ENCODE measurements at places on chromosomes 2 and 18. TPM values are rescaled to one million over a fixed set of nuclear protein-coding genes. Genes with fewer than 3 reads are reported as not detected.
A peak's percentile ranks its signal among the peaks of the same experiment; 100 is the strongest.

The KDSR gene
- 118 TPM for total RNA-seq

The DLGAP1 gene
- 0.98 TPM for total RNA-seq

The TDRD15 gene
- 0.13 TPM for total RNA-seq

The IL37 gene
- not detected for total RNA-seq

The MROH2A gene
- total RNA-seq, result not detected

The ADAM23 gene
- 9.4 TPM for total RNA-seq

The CPO gene
- 0.89 TPM for total RNA-seq

The IGFBP2 gene
- 40.2 TPM for total RNA-seq

The PNO1 gene
- 10.6 TPM for total RNA-seq

- no peak for DNase-seq
Measured at GRCh38 chr2:44779793-44780192, 161.7 kb upstream of the SIX3 start.

GRCh38 chr2:145777297-145777696 is 1257.4 kb upstream of the ZEB2 start:
- no peak for DNase-seq

DNA sequence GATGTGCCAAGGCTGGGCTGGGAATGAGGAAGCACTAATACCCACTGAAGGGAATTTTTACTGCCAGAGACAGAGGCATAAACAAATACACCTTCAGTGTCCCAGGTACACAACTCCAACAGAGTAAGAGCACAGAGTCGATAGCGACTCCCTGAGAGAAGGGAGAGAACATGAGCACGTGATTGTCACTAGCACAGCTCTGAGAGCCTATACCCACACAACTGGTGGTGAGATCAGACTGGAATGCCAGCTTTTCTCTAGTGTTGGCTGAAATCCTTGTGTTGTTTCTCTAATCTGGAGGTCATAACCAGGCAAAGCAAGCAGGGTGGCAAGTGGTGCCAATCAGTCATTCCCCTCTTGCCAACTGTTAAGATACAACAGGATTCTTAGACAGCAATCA is 377.2 kb downstream of the CNTNAP5 start:
- no peak for DNase-seq

GRCh38 chr2:50613161-50613560 is 418.8 kb downstream of the NRXN1 start:
- DNase-seq, result no peak

GRCh38 chr2:105388971-105389381 is 9.9 kb downstream of the FHL2 start:
- DNase-seq, result no peak

DNA sequence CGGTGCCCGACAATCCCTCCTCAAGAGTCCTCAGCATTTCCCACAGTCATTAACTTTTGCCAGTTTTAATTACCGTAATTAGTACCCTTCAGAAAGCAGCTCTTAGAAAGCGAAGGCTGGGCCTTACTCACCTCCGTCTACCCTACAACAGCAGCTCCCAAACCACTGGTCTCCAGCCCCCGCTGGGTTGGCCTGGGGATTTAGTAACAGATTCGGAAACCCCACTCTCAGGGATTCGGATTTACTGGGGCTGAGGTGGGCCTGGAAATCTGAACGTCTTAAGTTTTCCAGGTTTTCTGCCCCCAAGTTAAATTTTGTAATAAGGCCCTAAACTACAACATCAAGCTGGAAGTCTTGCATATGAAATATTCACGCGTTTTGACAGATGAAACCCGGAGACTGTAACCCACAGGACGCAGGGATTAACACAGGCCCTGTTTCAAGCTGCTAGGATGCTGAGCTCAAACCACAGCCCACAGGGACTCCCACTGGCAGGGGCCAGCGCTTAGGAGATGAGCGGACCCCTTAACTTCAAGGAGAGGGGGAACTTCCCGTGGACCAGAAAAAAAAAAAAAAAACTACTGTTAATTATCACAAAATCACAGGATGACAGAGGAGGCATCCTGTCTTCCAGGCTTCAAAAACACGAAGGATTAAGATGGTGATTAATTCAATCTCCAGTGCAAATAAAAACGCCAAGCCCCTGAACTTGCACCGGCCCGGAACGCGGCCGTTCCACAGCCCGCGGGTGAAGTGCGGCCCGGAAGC is 985 bp downstream of the ILKAP start:
- no peak for DNase-seq

GRCh38 chr2:176056406-176056805 is 27.4 kb downstream of the EVX2 start:
- no peak for DNase-seq

DNA sequence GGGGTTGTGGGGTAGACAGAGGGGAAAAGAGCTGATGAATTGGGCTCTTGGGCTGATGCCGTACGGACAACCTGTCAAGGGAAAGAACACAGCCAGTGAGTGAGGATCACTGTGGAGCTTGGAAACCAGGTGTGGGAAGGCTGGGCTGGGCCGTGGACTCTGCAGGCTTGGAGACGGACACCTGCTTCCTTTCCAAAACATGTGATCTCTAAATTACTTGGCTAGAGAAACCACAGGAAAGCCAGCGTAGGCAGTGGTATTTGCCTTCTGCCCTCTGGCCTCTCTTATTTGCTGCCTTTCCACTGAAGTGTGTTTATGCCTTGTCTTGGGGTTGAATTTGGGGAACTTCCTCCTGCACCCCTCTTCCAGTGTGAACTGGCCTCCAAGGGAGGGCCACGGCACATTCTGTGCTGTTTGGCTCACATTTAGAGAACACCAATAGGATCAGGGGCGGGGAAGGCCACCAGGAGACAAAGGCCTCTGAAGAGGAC is 267.7 kb downstream of the PRKCE start:
- no peak for DNase-seq

- DNase-seq, result no peak
Measured at GRCh38 chr2:85042330-85042729, 71.4 kb downstream of the KCMF1 start.

GRCh38 chr18:70462078-70462439 is 173.2 kb downstream of the SOCS6 start:
- no peak for DNase-seq

DNA sequence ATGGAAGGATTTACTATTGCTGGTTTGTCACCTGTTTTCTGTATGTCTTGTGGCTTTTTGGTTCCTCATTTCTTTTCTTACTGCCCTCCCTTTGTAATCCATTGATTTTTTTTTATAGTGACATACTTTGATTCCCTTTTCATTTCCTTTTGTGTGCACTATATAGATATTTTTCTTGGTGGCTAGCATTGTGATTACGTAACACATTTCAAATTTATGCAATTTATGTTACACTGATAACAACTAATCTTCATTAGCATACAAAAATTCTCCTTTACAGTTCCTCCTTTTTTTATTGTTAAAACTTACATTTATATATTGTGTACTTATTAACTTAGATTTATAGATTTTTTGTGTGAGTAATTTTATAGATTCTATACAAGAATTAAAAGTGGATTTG is 80.6 kb downstream of the OTX1 start:
- no peak for DNase-seq

DNA sequence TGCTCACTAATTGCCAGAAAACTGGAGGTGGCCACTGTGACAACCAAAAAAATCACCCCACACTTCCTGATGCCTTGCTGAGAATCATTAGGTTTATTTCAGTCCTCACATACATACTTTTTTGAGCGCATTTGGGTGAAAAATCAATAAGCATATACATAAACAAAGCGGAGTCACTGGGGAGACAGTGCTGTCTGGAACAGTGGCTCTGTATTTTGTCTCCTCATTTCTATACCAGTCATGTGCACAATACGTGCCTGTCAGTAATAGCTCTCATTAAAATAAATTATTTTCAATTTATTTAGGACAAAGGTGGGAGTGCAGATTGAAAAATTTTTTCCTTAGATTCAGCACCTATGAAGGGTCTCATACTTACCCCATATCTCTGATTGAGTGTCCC is 48.2 kb downstream of the CXCR4 start:
- no peak for DNase-seq

DNA sequence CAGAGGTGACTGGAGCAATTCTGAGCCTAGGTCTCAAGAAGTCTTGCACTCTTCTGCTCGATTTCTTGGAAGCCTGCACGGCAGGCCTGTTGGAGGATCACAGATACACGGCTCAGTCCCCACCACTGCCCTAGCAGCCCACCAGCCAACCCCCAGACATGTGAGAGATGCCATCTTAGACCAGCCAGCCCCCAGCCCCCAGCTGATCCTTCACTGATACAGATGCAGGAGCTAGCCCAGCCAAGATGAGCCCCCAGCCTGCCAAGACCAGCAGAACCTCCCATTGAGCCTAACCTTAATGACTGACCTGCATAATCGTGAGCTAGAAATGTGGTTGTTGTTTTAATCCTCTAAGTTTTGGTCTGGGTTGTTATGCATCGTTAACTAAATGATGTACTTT is 47.5 kb downstream of the INHBB start:
- DNase-seq, result peak; percentile 42

DNA sequence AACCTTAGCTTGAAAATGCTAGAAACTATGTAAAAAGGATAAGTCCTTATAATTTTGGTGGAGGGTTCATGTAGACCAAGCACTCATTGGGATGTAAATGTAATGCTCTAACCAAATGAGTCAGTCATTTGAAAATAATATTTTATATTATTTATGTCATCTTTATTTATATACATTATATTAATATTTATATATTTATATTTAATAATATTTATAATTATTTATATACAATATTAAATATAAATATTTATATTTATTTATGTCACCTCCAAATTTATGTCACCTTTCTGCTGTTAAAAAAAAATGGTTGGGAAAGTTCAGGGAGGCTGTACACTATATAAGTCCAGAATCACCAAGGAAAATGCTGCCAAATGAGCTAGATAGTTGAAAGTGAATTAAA is 254.3 kb downstream of the FIGN start:
- no peak for DNase-seq

DNA sequence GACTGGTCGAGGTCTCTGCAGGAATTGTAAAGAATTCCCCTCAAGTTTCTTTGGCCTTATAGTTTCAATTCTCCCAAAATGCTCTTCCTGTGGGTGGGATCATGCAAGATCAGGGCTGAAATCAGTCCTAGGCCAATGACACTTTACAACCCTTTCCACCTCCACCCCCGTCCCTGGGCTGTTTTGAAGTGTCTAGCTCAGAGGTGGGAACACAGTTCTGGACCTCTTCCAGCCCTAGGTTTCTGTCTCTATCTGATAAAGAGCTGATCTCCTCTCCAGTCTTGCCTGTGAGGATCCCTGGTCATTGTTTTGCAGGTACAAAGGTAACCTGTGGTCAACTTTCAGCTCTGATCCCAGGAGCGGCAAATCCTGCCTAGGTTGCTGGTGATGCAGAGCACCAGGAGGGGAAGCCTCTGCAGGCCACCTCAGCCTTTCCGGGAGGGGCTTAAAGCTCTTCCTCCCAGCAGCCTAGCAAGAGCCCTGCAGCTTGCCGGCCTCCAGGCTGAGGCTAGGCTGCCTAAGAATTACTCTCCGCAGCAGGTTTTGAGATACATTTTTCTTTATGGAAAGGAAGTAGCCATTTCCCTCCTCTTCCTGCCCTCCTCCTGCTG is 69.8 kb upstream of the WIPF1 start:
- DNase-seq, result no peak

DNA sequence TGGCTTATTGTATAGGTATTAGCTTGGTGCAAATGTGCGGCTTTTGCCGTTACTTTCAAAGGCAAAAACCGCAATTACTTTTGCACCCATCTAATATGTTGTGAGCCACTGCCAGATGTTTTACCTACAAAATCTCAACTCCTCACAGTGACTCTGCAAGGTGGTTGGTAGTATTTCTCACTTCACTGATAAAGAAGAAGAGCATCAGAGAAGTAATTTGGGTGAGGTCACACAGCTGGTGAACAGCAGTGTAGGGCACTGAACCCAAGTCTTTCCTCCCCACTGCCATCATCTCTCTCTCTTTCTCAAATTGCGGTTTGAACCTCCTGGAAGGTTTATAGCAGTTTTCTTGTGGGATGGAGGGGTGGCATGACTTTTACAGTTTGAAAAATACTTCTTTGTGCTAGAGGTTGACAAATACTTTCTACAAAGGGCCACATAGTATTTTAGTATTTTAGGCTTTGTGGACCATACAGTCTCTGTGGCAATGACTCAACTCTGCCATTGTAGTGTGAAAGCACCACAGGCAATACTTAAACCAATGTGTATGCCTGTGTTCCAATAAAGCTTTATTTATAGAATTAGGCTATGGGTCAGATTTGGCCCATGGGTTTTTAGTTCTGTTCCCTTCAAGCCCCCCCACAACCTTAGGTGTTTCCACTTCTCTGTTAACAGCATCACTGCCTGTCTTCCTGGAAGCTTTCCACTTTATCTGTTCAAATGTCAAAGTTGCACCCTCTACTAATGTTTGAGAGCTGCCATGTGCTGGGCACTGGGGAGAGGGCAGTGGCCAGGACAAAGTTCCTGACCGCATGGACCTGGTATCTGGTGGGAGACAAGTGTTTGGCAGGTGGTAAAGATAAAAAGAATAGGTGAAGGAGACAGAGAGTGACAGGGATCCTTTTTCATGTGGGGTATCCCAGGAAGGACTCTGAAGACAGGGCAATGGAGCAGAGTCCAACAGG is 30.1 kb downstream of the FHOD3 start:
- no peak for DNase-seq

DNA sequence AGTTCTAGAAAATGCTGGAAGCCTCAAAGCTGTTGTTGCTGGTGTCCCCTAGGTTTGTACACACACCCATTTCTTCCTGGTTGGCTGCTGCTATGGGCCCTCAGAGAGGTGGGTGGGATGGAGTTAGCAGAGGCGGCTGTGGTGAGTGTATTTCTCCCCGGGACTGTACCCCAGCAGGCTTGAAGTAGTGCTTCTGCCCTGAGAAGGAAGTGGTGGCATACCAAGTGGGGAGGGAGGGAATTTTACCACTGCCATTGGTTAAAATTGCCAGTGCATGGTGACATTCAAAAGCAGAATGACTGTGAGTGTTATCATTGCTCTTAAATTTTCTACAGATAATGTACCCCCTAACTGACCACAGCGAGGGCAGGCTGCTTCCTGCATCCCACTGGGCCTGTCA is 125.6 kb upstream of the CAPN13 start:
- DNase-seq, result no peak

DNA sequence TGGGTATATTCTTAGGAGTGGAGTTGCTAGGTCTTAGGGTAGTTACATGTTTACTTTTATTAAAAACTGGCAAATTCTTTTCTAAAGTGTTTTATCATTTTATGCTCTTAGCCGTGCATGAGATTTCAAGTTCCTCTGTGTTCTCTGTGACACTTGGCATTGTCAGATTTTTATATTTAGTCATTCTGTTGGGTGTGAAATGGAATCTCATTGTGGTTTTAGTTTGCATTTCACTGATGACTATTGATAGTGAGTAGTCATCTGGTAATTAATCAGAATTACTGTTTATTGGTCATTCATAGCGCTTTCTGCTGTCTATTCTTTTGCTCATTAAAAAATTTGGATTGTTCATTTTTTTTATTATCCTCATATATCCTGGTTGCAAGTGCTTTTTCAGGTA is 34.1 kb downstream of the RAB3GAP1 start:
- no peak for DNase-seq

GRCh38 chr2:20067992-20068584 is 16.7 kb upstream of the LAPTM4A start:
- no peak for DNase-seq

DNA sequence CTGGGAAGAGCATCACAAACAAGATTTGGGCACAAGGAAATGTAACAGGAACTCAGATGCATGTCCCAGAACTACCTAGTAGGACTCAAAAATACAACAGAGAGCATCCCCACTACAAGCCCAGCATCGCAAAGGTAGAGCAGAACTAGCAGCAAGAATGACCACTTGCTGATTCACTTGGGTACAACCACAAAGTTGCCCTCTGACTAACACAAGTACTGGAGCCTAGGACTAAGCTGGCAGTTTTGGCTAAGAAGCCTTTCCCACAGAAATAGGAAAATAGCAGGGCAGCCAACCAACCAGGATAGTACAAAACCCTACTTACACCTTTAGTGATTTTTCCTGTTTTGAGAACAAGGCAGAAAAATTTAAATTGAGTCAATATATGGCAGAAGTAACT is 193.8 kb downstream of the PAX3 start:
- DNase-seq, result no peak

Measured in sciatic nerve (tissue), 2 donors.